ENCODE measurements at places on chromosomes 13 and 19. TPM values are rescaled to one million over a fixed set of nuclear protein-coding genes. Genes with fewer than 3 reads are reported as not detected.

The ZNF99 gene
- not detected for total RNA-seq

The PCCA gene
- total RNA-seq = 25.5 TPM

The IGFL1 gene
- not detected for total RNA-seq

The METTL21C gene
- total RNA-seq = not detected

The ZNF571 gene
- 22.1 TPM for total RNA-seq

The ZNF557 gene
- 10.9 TPM for total RNA-seq

The AMER2 gene
- total RNA-seq = not detected

The FPR1 gene
- total RNA-seq = 6.4 TPM

Measured in natural killer cell (primary cell).